ENCODE measurements at places on chromosomes 1 and 21.

- no peak for DNase-seq
These were observed 1.1 kb upstream of the ANKRD35 start for GRCh38 chr1:145886816-145887215.

- no peak for DNase-seq
These were observed 137.1 kb downstream of the PLA2G4A start for GRCh38 chr1:186965847-186966246.

GRCh38 chr21:36804874-36805611 is 106.1 kb downstream of the SIM2 start:
- DNase-seq, result no peak

DNA sequence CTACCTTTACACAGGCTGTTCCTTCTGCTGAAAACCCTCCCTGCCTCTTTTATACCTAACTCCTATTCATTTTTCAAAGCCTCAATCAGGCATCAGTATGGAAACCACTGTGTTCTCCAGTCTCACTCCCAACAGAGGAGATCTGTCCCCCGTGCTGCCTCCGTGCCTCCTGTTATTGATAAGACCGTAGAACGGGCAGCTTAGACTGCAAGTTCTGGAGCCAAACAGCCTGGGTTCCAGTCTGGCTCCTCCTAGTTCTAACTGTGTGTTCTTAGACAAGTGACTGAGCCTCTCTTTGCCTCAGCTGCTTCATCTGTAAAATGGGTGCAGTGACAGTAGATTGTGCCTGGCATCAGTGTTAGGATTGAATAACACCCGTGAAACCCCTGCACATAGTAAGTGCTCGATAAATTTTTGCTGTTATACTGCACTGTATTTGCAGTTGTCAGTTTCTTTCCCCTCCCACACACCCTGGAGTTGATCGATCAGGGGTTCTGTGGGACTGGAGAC is 17.0 kb upstream of the IFFO2 start:
- no peak for DNase-seq

- no peak for DNase-seq
These were observed 61.0 kb upstream of the ATP1A1 start for GRCh38 chr1:116311756-116312680.

DNA sequence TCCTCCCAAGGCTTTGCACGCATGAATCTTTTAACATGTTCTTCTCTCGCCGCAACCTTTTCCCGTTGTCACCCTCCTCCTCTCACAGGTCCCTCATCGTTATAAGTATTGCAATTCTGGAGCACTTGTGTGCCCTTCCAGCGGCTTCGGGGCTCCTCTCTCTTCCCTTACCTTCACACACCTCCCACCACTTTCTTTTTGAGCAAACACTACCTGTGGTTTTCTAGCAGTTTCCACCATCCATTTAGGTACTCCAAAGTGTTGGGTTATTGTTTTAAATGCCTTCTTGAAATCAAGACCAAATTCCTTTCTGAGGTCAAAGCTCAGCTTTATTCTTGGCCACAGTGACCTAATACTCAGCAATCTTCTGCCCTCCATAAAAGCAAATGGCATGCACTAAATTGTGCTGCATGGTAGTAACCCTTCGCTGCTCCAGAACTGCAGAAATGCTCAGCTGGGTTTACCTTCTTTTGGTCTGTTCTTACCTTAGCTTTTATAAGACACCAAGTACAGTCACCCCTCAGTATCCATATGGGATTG is 472.4 kb downstream of the SETD4 start:
- no peak for DNase-seq

DNA sequence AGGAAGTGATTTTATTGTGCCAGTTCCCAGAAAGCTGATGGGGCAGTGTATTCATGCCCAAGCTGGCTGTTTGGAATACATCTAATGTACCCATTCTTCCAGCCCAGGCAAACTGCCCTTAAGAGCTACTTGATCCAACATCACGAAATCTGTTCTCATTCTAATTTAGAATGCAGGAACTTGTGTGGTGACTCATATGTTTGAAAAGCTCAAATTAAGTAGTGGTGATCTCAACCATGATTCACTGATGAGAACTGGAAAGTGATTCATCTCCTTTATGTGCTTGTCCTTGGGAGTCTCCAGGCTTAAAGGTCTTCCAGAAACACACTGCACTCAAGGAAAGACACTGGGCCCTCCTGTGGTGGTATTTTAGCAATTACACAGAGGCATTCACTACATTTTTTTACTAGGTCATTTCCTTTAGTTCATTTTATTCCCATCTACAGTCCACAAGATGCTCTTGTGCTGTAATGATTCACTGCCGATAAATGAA is 65.4 kb downstream of the RPE65 start:
- no peak for DNase-seq

DNA sequence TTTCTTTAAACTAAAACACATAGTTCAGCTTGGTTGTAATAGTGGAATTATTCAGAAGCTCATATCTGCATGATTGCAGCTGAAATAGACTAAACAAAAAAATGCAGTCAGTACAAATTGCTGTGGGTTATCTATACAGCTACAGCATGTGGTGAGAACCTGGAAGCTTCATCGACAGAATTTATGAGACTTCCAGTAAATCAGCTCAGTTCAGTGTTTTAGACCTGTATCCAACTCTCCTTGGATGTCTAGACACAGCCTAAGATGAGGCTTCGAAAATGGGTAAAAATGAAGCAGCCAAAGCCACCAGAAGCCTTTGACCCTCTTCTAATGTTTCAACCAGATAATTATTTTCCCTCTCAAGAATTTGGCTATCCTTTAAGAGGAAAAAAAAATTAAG is 127.1 kb upstream of the C1orf105 start:
- DNase-seq, result no peak

DNA sequence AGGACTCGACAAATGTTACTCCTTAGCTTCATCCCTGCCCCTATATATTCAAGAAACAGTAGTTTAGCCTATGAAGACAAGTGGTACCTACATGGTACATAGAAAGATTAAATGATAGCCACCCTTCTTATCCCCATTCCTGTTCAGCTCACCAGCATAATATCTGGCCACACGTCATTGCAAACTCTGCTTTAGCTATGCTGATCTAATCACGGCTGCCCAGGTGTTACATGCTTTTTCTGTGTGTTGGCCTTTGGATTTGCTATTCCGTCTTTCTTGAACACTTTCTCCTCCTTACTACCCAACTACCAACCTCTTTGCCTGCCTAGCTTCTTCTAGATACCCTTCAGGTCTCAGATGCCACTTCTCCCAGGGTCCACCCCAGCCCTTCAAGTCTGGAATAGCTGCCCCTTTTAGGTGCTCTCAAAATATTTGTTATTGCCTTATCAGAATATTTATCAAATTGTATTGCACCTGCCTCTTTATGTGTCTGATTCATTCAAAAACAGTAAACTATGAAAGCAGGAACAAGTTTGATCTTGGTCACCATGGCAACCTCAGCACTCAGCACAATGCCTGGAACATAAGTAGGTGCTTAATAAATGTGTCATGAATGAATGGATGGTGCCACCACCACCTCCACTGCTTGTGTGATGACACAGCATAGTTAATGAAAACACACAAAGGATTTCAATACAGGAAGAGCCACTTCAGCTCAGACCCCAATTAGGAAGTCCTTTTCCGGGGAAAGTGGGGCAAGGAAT is 11.4 kb upstream of the DNASE2B start:
- peak; percentile 2 for DNase-seq

DNA sequence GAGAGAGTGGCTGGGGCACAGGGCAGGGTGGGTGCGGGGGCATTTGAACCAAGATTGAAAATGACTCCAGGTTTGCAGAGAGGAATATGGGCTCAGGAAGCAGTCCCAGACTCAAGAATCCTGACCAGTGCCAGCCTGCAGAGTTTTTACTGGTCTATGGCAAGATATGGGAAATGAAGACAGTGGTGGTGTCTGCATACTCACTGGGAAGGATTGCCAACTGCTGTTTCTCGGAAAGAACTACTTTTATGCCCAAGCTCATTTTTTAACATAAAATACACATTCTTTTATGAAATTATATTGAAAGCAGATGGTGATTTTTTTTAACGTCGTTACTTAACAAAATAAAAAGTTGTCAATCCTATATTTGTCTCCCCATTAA is 401.8 kb downstream of the CAMTA1 start:
- DNase-seq, result no peak

- DNase-seq, result no peak
These were observed 28.1 kb downstream of the RNF187 start for GRCh38 chr1:228515200-228515834.

DNA sequence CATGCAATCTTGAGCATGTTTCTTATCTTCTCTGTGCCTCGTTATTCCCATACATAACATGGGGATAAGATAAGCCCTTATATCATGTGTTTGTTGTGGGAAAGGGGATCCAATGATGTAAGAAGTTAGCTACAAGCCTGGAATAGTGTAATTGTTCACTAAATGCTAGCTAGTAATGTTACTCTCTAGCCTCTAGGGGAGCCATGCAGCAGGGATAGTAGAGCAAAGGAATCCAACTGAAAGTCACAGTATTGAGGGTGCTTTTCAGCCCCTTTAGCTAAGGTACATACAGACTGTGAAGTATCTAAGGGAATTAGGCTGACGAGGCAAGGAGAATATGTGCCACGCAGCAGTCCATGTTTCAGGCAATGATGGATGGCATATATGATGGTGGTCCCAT is 46.9 kb downstream of the IL23R start:
- no peak for DNase-seq

- DNase-seq, result no peak
These were observed 63.6 kb downstream of the NEK7 start for GRCh38 chr1:198220428-198220827.

DNA sequence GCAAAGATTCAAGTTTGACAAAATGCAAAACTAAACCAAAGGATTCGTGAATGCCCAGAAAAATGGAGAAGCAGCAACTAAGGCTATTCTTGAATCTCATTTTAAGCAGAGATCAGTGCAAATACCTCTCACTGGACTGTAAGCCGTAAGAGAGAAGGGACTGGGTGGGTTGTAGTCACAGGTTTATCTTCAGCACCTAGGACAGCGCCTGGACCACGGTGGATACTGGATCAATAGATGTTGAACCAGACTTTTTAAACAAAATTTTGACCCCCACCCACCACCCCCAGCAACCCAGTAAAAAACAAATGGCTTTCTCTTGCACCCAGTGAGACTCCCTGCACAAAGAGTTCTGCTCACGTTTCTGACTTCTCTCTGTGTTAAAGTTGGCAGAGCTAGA is 347.1 kb downstream of the AJAP1 start:
- no peak for DNase-seq

GRCh38 chr21:36431252-36431651 is 46.1 kb downstream of the CHAF1B start:
- DNase-seq, result no peak

GRCh38 chr1:115862403-115862802 is 21.5 kb upstream of the NHLH2 start:
- DNase-seq, result no peak

- no peak for DNase-seq
These were observed 215.4 kb downstream of the ZNF648 start for GRCh38 chr1:181846001-181846645.

- no peak for DNase-seq
These were observed 824.6 kb upstream of the TMPRSS15 start for GRCh38 chr21:19228226-19228625.
